ENCODE measurements at places on chromosomes 3 and 15.

- no peak for DNase-seq
Observed at GRCh38 chr3:17074559-17074958, 189.8 kb downstream of the PLCL2 start.

GRCh38 chr3:177322881-177323280 is 125.6 kb upstream of the TBL1XR1 start:
- DNase-seq, result no peak

- no peak for DNase-seq
Observed at GRCh38 chr3:146124126-146124801, 36.7 kb downstream of the PLOD2 start.

GRCh38 chr3:31369637-31370379 is 162.9 kb upstream of the STT3B start:
- DNase-seq, result no peak

GRCh38 chr3:118987477-118987876 is 47.2 kb downstream of the IGSF11 start:
- DNase-seq, result no peak

- DNase-seq, result no peak
Observed at GRCh38 chr3:122943828-122944190, 83.8 kb downstream of the SEMA5B start.

DNA sequence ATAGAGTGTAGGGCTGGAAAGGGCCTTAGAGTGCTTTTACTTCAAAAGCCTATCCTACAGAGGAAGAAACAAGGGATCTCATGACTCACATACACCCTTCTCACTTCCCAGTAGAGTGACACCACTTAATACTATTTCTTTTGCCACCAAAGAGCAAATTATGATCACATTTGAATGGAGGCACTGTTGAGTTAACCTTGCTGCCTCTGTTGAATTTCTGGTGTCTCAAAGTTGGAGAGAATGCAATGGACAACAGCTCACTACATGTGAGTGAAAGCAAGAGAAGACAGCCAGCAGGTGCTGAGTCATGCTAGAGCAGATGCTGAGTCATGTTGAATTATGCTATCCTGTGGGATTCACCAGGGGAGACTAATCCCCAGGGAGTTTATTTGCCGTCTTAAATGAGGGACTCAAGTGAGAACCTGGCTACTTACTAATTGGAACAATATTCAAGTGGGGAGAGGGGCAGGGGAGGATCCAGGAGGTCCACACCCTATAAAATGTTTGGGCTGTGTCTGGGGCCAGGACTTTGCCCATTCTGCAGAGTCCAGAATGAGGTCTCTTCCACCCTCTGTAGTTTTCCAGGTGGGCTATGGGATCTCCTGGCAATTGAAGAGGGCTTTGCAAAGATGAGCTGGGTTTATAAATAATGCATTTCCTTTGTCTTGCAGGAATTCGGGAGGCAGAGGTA is 35.8 kb downstream of the ST8SIA2 start:
- no peak for DNase-seq

- DNase-seq, result no peak
Observed at GRCh38 chr3:154571553-154572226, 141.7 kb upstream of the GPR149 start.

DNA sequence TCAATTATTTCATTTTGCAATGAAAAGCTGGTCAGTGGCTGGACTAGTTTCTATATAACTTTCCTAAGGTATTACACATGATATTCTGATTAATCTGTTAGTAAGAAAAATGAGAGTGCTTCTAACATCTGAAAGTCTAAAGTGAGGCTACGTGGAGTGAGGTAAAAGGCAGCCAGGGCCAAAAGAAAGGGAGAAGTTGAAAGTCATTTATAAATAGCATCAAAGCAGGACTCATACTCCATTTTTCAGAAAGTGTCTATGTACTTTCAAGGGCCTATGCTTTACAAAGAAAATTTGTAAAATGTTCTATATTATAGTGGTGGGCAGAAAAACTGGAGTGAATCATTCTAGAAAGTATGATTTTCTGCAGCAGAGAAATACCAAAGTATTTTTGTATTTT is 80.0 kb downstream of the CSNK1G1 start:
- no peak for DNase-seq

DNA sequence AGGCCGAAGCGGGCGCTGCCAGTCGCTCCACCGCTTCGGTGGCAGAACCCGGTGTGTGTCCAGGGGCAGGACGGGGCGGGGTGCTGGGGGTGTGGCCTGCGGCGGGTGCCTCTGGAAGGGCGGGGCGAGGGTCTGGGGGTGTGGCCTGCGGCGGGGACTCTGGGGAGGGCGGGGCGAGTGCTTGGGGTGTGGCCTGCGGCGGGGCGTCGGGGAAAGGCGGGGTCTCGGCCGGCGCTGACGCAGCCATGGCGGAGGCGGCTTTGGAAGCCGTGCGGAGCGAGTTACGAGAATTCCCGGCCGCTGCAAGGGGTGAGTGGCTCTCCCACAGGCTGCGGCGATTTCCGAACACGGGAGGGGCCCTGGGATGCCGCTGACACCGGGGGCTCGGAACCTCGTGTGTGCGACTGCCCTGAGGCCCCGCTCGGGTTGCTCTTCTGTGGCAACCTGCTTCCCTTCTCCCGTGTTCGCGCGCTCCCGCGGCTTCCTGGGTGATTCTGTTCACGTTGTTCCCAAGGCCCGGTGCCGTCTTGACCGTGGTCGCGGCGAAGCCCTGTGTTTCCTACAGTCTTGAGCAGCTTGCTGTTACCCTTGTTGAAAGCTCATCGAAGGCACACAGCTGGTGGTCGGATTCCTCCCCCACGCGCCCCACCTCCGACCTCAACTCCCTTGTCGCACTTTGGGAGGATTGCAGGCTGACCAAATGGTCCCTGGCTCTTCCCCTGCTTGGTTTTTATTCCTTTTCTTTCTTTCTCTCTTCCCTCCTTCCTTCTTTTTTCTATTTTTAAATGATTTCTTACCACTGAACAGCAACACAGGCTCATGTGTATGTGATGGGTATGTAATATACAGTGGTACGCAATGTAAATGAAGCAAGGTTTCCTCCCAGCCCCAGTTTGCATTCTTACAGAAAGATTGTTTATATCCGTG is at the start of gene JMJD7:
Gene JMJD7 (plus strand): TSS at position 213 of the 927 bp plus-strand sequence. CDS start 33 bp downstream, at position 246.
- DNase-seq, result peak; percentile 98

All from activated T-cell treated with anti-CD3 and anti-CD28 coated beads for 4 hours (primary cell).